HuH-7.5 (cell line): ENCODE measurements at places on chromosomes 11 and 22.
A peak's percentile ranks its signal among the peaks of the same experiment; 100 is the strongest.

DNA sequence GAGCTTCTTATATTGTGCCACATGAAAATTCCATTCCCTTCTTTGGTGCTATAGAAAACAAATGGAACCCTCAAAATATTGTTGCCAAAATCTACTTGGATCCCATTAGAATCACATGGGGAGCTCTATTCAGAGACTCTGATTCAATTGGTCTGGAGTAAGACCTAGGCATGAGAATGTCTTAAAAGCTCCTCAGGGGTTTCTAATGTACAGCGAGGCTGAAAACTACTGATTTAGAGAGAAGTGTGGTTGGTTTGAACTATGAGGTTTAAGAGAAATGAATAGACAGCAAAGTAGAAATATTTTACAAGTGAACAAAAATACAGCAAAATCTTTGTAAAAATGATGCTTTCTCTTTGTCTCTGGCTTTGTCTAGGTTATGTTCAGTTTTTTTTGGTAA, 514.7 kb downstream of the CNTN5 start:
- no peak for DNase-seq

DNA sequence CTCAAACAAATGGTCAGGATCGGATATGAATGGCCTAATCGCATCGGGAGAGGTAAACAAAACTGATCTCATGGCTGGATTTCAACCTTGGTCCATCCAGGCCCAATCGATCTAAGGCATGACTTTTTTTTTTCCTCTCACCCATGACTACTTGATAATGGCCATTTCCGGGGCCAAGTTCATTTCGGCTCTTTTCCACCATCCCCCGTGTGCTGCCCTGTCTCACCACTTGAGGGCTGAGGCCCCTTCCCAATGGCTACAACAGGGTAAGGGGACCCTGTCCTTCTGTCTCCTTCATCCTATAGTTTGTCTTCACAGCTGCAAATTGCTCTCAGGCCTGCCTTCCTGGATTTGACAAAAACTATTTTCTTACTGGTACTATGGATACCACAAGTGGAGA, 26.7 kb downstream of the GRAP2 start:
- no peak for DNase-seq

DNA sequence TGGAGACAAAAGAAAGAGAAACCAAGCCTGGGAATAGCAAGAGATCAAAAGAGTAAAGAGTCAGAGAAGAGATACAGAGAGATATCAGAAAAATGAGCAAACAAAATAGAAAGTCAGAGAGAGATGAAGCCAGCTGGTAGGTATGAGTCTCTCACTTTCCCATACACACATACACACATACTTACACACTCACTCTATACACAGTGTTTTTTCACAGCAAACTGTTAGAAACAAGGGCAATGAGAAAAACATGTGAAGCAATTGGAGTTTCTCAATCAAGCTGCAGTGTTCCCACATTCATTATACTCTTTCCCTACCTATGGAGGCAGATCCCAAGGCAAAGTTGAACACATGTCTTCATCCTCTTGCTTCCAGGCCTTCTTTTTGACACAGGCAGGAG, 2.6 kb upstream of the NLRP10 start:
- no peak for DNase-seq

- no peak for DNase-seq
Measured at GRCh38 chr11:47514825-47515647, 37.9 kb downstream of the CELF1 start.

DNA sequence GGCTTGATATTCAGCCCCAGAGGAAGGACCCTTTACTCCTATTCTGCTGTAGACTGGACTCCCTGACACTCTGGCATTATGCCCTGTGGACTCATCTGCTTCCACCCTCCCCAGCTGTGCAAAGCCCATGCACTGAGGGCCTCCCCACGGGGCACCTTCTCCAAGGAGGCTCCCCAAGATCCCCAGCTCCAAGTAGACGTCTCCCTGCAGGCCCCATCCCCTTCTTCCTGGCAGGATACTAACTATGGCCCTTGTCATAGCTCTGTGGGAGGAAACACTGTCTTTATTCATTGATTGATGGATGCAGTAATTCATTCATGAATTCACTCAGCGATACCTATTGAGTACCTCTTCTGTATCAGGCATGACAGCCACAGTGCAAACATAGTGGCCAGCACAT, 15.3 kb upstream of the APOL6 start:
- no peak for DNase-seq

- peak; percentile 29 for DNase-seq
Measured at GRCh38 chr11:67664213-67664585, 10.2 kb downstream of the ALDH3B2 start.

DNA sequence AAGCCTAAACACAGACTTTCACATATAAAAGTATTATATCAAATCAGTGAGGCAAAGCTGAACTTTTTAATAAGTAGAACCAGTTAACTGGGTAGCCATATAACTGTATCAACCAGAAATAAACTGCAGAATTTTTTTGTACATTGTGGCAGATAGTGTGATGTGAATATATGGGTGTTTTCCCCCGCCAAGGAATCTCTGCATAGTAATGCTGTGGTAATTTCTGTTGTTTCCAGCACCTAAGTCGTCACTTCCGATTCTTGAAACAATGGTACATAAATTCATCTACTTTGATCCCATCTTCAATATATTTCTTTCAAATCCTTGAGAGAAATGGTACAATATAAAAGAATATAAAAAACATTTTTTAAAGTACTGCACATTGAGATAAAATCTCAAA, 39.6 kb downstream of the NARS2 start:
- no peak for DNase-seq

DNA sequence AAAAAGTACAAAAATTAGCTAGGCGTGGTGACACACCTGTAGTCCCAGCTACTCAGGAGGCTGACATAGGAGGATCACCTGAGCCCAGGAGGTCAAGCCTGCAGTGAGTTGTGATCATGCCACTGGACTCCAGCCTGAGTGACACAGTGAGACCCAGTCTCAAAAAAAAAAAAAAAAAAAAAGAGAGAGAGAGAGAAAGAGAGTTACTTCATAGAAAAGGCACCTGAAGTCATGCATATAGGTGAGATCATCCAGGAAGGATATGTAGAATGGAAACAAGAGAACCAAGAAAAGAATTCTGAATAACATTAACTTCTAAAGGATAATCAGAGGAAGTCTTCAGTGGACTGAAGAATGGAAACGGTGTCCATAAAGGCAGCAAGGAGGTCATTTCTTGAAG, 106.8 kb downstream of the STK33 start:
- no peak for DNase-seq

DNA sequence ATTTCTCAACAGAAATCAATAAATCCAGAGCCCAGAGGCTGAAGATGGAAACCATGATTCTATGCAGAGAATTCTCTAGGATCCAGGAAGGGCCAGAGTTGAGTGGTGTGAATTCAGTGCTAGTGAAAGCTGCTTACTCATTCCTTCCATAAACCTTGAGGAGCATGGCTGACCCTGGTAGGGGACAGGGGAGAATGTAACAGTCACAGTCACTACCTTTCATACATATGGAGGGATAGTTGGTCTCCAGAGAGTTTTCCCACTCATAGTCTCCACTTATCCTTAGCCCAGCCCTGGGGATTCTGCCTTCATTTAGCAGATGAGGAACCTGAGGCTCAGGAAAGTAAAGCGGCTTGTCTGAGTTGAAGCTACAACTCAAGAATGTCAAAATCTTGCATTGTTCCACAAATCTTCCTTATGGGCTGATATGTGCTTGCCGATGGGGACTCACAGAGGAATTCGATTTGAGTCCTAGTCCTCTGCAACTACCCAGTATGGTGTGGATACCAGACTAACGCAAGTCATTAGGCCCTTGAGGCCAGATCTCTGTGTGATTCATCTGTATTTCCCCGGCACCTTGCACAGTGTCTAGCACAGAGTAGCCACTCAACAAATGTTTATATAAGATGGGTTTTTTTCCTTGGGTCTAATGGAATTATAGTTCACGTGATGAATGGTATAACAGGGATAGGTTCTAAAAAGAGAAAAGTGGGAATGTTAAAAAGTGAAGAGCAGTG, 3.7 kb upstream of the ANAPC15 start:
- no peak for DNase-seq

- no peak for DNase-seq
Measured at GRCh38 chr11:59582006-59582405, 33.6 kb downstream of the OSBP start.

GRCh38 chr22:42994917-42995562, 19.9 kb downstream of the PACSIN2 start:
- DNase-seq = peak; percentile 55

DNA sequence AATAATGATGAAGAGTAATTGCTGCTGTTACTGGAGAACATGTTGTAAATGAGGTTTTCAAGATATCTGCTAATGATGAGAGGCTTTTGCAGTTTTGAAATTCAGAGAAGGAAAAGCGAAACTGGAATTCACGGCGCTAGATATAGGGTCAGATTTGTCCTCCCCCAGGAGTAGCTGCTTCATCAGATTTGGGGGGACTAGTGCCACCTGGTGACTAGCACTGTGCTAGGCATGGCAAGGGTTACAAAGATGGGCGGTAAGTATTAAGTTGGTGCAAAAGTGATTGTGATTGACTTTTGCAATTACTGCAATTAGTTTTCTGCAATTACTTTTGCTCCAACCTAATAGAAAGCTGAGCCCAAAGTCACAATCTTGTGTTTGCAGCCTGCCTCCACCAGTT, 879.9 kb upstream of the TENM4 start:
- DNase-seq = no peak

DNA sequence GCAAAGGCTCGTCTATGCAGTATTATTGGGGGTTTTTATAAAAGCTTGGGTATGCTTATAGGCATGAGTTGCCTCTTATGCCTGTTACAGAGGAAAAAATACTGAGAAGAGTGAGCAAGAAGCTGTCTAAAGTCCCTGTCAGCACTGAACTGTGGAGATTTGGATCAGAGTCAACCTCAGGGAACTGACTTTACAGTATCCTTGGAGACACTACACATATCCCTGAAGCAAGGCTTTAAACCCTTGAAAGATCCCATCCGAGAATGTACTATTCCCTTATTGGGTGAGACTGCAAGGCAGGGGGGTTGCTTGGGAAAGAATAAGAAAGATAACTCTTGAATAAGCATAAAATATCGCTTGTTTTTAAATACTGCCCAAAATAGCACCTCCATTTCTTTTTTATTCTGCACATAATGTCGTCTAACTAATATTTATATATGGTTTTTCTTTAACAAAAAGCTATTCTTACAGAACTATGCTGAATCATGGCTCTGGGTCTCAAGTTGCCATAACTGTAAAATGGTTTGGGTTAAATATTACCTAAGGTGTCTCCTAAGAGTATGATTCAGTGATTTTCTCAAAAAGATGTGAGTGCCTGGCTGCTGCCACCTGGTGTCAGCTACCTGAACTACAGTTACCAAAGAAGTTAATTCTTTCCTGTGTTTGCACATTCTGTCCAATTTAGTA, 1062.8 kb downstream of the DLG2 start:
- DNase-seq = no peak

DNA sequence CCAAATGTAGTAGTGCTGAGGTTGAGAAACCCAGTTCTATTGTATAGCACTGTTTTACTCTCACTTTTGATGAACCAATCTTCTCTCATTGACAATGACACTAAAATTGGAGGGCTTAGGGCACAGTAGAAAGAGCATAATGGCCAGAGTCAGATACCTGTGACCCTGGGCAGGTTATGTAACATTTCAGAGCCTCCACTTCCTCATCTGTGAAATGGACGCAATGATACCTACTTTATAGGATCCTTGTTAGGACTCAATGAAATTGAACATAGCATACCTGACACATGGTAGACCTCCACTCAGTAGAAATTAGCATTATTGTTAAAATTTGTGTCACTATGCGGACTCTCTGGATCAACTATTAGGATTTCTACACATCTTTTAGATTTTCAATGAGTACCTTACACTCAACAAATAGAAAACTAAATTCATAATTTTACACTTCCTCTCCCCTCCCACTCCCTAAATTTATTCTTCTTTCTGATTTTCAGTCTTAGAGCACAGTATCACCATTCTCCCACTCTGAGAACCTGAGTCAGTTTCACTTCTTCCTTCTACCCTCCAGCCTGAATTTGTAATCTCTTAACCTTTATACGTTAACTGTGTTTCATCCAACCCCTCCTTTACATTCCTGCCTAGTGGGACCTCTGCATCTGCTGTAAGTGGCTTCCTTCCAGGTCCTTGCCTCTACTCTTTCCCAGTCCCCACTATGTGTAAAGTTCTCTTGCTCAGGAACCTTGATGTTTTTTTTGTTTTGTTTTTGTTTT, 78.3 kb downstream of the MICAL2 start:
- DNase-seq = no peak

DNA sequence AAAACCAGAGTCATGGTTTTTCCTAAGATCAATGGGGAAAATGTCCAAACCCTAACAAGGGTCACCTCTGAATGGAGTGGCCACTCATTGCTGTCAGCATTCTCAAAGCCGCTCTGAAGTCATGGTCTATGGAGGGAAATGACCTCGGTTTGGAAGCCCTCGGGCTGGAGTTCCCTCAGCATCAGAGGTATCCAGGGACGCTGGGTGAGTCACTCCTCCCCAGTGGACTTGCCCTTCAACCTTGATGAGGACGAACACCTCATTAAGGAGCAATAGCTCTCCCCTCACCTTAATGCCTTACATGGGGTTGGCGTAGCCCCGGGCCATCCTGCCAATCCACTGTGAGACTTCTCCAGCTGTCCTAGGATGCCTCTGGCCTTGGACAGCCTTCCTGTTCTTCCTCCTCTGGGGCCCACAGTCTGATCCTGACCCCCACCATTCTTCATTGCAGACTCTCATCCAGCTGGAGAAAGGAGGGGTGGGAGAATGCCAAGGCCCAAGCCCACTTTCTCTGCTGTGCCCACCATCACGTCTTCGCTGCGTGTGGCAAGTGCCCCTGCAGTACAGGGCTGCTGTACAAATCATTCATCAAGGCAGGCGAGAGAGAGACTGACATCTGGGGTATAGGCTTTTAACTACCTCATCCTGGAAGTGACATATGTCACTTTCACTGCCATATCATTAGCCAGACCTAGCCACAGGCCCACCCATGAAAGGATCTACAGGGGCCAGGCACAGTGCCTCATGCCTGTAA, 25.4 kb upstream of the MYH9 start:
- DNase-seq = no peak

DNA sequence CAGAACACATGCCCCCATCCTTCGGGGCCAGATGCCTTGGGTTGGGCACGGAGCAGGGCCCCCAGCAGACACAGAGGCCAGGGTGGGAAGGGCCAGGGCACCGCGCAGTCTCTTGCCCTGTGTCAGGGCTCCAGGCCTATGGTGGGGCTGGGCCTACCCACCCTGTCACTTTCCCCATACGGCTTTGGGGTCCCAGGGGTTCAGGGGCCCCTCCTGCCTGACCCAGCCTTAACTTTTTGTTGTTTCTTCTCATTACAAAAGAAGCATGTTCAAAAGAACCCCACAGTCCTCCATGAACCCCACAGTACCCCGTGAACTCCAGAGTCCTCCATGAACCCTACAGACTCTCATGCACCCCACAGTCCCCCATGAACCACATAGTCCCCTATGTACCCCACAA, 33.0 kb upstream of the CCDC188 start:
- no peak for DNase-seq

DNA sequence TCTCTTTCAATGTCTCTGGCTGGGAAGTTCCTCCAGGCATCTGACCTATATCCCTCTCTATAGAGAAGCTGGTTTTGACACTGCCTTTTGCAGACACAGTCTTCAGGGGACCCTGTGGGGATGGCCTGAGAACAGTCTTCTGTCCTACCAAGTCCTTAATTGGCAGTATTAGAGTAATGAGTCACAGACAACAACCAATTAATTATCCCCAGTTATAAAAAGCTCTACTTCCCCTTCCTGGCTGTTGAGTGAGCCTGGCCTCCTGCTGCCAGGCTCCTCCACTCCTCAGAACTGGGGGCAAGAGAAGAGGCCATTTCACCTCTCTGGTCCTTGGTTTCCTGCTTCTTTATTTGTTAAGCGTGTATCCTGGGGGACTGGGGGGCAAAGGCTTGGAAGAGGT, 41.2 kb upstream of the KLHL35 start:
- DNase-seq = no peak
